ENCODE measurements at places on chromosomes 4 and X.

DNA sequence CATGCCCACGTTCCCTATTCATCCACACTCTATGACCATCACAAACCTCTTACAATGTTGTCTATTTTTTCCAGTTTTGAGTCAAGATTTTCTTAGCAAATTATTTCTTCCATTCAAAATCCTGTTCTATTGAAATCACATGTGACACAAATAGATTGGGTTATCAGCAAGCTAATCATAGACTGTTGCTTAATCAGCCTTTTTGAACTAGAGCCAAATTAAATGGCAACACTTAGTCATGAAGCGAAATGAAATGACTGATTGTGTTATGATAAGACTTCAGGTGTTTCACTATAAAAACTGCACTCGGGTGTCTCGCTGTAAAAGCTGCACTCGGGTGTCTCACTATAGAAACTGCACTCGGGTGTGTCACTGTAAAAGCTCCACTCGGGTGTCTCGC lies 890.0 kb upstream of the FRG1 start:
- DNase-seq, result no peak

DNA sequence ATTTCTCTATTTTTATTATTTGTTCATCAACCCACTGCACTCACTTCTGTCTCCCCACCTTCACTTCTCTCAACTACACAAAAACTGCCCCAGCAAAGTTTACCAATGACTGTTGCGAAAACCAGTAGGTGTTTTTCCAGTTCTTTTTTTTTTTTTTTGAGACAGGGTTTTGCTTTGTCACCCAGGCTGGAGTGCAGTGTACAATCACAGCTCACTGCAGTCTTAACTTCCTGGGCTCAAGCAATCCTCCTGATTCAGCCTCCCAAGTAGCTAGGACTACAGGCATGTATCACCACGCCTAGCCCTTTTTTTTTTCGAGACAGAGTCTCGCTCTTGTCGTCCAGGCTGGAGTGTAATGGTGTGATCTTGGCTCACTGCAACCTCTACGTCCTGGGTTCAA lies 24.1 kb upstream of the HPRT1 start:
- no peak for DNase-seq

GRCh38 chr4:47084795-47085194 lies 53.4 kb downstream of the GABRB1 start:
- no peak for DNase-seq

- no peak for DNase-seq
Measured at GRCh38 chr4:67160394-67160793, 384.9 kb downstream of the CENPC start.

DNA sequence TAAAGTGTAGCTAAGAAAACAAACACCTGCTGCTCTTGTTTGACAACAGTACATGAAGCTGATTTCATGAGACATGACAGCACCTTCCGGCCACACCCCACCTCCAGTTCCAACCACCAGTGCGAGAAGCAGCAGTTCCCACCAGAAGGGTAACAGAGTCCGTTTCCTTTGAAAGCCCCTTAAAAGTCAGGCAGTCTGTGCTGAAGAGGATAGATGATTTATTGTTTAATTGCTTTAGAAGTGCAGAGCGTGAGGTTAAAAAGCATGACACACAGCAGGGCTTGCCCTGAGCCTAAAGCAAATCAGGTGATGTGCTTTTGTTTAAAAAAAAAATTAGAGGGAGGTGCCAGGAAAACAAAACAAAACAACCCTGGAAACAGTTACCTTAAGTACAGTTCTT lies 82.6 kb downstream of the HADH start:
- no peak for DNase-seq

GRCh38 chr4:22634541-22635181 lies 58.1 kb upstream of the GBA3 start:
- DNase-seq, result no peak

- DNase-seq, result peak; percentile 34
Measured at GRCh38 chr4:69881173-69881773, 21.3 kb upstream of the SULT1E1 start.

GRCh38 chr4:123674762-123675465 lies 278.3 kb downstream of the SPRY1 start:
- DNase-seq, result no peak

DNA sequence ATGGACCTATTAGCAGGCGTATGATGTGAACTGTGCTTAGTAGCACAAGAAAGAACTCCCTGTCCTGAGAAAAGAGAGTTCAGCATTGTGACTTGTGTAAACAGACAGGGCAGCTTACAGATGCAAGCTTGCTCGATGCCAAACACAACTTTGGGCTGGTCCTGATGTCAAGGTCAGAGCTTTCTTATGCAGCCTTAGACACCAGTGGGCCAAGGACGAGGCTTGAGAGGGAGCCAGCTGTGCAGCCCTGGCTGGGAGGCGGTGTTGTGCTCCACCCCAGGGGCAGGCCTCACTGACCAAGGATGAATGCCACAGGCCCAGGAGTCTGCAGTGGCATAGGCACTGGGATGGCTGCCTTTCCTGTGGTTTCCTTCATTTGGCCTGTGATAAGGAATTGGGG lies 35.4 kb downstream of the JADE1 start:
- peak; percentile 35 for DNase-seq

- DNase-seq, result no peak
Measured at GRCh38 chr4:8171266-8171665, 12.7 kb upstream of the ABLIM2 start.

- DNase-seq, result no peak
Measured at GRCh38 chr4:84750260-84750959, 167.5 kb downstream of the CDS1 start.

DNA sequence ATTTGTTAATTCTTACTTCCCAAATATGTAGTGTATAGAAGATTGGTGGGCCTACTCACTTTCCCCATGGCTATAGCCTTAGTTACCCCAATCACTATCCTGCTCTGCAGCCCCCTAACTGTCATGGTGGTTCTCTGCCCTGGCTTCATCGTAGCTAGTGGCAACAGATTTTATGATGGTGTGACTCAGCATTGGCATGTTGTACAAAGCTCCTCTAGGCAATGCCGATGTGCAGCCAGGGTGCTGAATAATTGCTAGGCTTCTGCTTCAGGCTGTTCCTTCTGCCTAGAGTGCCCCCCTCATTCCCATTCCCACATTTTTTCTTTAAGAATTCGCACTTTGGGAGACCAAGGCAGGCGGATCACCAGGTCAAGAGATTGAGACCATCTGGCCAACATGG lies 35.2 kb downstream of the AFF2 start:
- no peak for DNase-seq

GRCh38 chr4:111923786-111924185 lies 221.5 kb upstream of the FAM241A start:
- DNase-seq, result no peak

GRCh38 chrX:155767876-155768769 lies 113.0 kb upstream of the VAMP7 start:
- DNase-seq, result peak; percentile 21

Data from femur (tissue), 1 donor.